ENCODE measurements at places on chromosomes 4 and X.
A peak's percentile ranks its signal among the peaks of the same experiment; 100 is the strongest.

DNA sequence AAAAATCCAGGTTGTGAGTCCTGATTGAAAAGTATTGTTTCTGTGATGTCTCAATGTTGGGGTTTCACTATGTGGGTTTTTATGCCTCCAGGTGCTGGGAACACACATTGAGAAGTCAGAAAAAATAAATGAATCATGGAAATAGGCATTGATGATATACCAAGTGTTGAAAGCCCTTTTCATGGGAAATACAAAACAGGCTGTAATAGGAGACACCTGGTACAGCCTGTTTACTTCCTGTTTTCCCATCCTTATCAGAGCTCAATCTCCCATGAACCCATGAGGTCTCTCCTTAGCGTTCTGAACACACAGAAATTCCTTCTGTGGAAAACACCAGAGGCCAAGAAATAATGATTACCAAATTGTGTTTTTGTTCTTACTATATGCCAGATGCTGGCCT lies 106.3 kb upstream of the BOD1L1 start:
- H3K27ac ChIP-seq, result no peak overlapping the region
- no peak overlapping the region for H3K4me3 ChIP-seq
- no peaks in the 10 kb centered on the region for H3K36me3 ChIP-seq
- H3K4me1 ChIP-seq, result peaks cover 12% of the 10 kb centered on the region

DNA sequence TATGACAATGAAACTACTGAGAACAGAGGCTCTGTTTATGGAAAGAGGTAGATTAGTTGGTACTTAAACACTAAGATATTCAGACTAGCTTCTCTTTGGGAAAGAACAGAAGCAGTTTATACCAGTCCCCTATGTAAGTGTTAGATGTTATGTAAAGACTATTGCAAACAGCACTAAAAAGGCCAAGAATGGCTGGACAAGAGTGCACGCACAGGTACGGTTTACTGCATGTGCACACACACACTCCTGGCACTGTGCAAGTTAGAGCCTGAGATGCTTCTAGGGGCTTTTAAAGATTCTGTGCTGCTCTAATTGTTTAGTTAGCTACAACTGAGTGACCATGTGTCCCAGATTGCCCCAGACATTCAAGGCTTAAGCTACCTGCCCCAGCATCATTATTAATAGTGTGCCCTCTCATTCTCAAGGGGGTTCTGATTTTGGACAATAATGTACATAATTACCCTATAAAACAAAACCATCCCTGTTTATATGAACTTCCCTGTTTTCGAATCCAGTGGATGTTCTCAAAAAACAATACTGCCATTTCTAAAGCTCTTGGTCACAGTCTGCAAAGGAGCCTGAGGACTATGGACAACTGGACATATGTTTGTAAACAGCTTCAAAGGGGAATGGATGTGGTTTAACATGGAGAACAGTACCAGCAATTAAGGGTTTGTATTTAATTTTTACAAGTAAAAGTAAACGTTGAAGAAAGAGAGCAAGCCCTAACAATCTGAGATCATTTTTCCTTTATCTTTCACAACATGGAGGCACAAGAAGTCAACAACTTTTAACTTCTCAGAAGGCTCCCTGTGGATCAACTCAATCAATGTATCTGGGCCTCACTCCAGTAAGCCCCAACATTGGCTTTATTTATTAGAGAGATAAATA lies 2.0 kb downstream of the SETD7 start:
- H3K27ac ChIP-seq, result no peak overlapping the region
- peaks cover 5% of the 10 kb centered on the region for H3K36me3 ChIP-seq
- peaks cover 21% of the 10 kb centered on the region for H3K4me1 ChIP-seq
- DNase-seq, result no peak
- peaks cover 17% of the 10 kb centered on the region for H3K27me3 ChIP-seq
- H3K4me3 ChIP-seq, result peak overlapping the region; percentile 94

DNA sequence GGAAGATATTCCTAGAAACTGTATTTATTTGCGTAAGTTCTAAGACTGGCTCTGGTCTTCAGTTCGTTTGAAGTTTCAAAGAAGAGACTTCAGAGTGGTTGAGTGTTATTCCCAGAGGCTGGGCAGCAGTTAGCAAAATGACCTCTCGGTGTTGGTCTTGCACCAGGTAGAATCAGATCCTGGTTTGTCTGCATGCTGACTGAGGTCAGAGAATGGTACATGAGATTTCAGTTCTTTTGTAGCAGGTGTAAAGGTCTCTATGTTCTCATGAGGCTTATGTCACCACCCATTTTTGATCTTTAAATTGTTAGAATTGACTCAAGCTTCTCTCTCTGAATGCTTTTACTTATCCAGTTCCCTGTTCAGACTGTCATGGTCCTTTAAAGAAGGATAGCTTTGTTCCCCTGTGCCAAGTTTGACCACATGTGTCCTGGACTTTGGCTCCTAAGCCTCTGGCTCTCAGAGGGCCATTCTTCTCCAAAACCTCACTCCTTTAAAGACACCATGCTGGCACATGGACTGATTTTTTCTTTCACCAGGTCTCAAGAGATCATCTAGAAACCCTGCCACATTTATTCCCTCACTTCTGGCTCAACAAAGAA lies 355.8 kb upstream of the BOD1L1 start:
- peaks cover 5% of the 10 kb centered on the region for H3K4me1 ChIP-seq
- no peak for DNase-seq
- no peak overlapping the region for H3K4me3 ChIP-seq
- H3K27ac ChIP-seq, result no peak overlapping the region
- H3K27me3 ChIP-seq, result no peaks in the 10 kb centered on the region

DNA sequence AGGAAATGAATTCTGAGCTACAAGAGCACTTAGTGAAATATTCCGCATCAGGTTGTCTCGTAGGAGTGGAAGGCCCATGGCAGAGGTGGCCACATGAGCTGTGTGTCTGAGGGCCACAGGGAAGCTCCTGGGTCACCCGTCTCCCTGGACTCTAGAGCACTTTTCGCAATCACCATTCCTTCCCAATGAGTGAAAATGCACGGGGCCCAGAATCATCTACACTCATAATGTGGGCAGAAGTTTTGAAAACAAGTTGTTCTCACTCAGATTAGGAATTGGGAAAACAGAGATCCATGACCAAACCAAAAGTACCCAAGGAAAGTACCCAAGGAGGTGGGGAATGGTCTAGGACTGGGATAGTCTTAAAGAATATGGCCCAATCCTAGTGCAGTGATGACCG lies 94.4 kb downstream of the SCD5 start:
- H3K4me3 ChIP-seq, result no peak overlapping the region
- H3K27ac ChIP-seq, result no peak overlapping the region
- H3K36me3 ChIP-seq, result no peaks in the 10 kb centered on the region

DNA sequence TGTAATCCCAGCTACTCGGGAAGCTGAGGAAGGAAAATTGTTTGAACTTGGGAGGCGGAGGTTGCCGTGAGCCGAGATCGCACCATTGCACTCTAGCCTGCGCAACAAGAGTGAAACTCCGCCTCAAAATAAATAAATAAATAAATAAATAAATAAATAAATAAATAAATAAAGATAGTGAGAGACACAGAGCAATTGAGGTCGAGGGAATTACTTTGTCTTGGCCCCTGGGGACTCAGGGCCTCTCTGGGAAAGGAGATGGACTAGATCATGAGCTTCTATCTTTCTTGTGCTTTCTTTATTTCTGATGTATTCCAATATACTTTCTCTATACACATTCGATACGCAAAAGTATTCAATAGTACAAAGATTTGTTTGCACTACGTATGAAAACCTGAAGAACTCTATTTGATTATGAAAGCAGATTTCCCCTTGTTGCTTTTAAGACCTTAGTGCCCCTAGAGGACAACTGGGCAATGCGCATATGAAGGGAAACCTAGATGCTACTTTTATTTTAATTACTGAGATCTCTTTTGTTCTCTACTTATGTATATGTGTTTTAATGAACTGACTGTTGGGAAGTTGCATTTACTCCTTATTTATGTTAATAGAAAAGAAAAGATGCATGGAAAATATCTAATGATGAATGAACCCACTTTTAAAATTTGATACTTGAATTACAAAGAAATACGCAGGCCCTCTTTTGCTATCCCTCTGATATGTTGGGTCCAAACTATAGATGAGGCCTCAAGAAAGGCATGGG lies 12.8 kb upstream of the ELOVL6 start:
- peaks cover 1% of the 10 kb centered on the region for H3K27me3 ChIP-seq
- H3K36me3 ChIP-seq, result no peaks in the 10 kb centered on the region
- no peak overlapping the region for H3K27ac ChIP-seq
- H3K4me1 ChIP-seq, result peaks cover 2% of the 10 kb centered on the region
- no peak for DNase-seq

All from endothelial cell (in vitro differentiated cells).